ENCODE measurements at places on chromosomes 11 and 22. TPM values are rescaled to one million over a fixed set of nuclear protein-coding genes. Genes with fewer than 3 reads are reported as not detected.
A peak's percentile ranks its signal among the peaks of the same experiment; 100 is the strongest.

TSPAN18 gene
- total RNA-seq = 80.4 TPM

C2CD3 gene
- total RNA-seq = 182 TPM

GRCh38 chr22:37797874-37798500 is 9.7 kb upstream of the GCAT start:
- DNase-seq = no peak

GRCh38 chr11:47278769-47279168 is 8.8 kb downstream of the MADD start:
- no peak for DNase-seq

DNA sequence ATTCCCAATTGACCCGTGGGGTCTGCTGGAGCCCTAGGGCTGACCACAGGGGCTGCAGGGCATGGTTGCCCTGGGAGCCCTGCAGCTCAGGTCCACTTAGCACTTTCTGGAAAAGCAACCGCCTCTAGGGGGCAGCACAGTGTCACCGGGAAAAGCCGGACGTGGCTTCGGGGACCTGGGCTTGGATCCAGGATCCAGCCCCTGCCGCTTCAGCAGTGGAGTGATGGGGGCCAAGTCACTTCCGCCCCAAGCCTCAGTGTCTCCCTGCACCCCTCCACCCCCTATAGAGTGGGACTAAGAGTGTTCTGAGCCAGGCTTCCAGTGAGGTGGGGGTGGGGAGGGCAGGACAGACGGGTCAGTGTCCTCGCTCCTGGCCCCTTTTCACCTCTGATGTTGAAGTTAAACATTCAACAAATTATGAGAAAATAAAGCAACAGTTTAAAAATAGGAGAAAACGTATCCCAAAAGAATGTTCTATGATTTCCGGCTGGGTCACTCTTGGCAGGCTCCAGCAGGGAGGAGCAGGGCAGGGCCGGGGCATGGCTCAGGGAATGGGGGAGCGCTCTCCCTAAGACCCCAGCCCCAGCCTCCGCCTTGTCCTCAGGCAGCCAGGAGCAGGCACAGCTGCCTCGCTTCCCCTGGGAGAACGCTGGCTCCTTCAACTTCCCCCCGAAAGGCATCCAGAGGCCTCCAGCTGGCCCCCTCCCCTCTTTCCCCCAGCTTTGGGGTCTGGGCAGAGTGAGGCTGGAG is 96.5 kb upstream of the FGF3 start:
- DNase-seq = peak; percentile 92

- no peak for DNase-seq
Observed at GRCh38 chr11:116825854-116826750, 3.0 kb upstream of the APOA4 start.
